Spinal cord (tissue), 10 donors: ENCODE measurements at places on chromosomes 1 and 21. TPM values are rescaled to one million over a fixed set of nuclear protein-coding genes. Genes with fewer than 3 reads are reported as not detected.

Gene WDTC1
- total RNA-seq: 22.3 TPM

- no peaks in the 10 kb centered on the region for H3K4me1 ChIP-seq
- H3K27ac ChIP-seq: no peak overlapping the region
- DNase-seq: no peak
- H3K4me3 ChIP-seq: no peak overlapping the region
- no peaks in the 10 kb centered on the region for H3K36me3 ChIP-seq
Observed at GRCh38 chr1:186930238-186930637, 101.5 kb downstream of the PLA2G4A start.

DNA sequence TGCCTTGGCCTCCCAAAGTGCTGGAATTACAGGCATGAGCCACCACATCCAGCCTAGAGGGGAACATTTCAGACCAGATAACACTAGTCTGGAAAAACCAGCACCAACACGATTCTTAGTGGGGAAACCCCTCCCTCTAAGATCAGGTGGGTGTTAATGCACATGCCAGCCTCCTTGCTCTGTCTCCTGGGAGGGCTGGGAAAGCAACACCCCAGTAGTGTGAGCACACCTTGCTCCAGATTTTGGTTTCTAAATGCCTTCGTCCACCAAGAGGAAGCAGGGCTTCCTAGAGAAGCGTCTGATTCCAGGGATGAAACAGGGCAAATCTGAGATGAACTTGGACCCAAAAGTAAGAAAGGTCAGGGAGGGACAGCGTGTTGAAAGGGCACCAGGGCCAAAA is 2.2 kb upstream of the KRTAP10-4 start:
- H3K27me3 ChIP-seq: no peaks in the 10 kb centered on the region
- DNase-seq: no peak
- H3K27ac ChIP-seq: no peak overlapping the region
- H3K4me1 ChIP-seq: peaks cover 4% of the 10 kb centered on the region
- H3K4me3 ChIP-seq: no peak overlapping the region

DNA sequence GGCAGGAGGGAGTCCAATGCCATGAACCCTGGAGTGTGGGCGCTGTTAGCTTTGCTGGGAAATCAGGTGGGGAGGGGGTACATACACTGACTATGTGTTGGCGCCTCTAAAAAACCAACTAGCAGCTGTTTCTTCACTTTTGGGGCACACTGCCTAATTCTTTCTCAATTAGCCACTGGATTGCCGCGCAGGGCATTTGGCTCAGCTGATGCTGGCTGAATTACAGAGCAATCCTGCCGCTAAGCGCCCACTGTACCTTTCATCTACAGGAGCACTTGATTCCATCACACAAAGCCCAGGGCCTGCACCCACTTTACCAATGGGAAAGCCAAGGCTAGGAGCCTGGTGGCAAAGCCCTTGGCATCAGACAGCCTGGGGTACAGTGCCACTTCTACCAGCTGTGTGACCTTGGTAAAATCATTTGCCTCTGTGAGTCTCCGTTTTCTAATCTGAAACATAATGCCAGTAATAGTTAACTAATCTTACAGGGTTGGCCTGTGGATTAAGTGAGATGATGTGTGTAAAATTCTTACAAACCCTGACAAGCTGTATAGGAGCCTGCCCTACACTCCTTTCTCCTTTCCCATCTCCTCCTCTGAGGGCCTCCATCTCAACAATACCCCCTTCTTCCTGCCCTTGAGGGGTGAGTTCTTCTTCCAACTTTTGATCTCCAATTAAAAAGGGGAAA is 59.0 kb downstream of the UBE2T start:
- H3K4me3 ChIP-seq: no peak overlapping the region
- no peaks in the 10 kb centered on the region for H3K27me3 ChIP-seq

DNA sequence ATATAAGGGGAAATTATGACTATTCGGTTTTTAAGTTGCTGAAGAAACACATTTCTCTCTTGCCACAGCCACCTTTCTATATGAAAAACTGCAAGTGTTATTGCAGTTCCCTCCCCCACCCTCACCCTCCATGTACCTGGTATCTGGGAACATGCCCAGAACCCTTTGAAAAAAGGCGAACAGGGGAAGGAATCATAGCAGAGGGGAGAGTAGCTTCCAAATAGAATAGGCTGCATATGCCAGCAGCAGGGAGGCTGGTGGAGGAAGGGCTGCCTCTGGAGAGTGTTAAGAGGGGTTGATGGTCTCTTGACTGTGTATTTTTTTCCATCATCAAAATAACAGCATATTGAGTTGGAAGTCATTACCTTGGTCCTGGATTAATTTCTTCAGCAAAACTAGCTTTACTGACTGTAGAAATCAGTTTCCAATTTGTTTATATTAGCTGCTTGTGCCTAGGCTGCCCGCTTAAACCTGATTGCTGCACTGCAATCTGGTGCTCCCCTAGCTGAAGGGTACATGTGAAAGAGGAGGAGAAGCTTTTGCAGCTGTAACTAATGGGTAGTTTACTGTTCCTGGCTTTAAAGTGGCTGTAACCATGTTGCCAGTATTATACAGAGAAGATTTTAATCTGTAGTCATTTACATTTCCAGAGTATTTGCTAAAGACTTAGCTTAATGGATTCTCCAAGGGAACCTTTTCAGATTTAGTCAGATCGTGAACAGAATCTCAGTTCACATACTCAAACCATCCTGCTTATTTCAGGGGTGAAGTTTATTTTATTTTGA is 22.7 kb downstream of the AHCYL1 start:
- H3K36me3 ChIP-seq: peaks cover 2% of the 10 kb centered on the region
- H3K27ac ChIP-seq: peak overlapping the region; percentile 65
- H3K4me1 ChIP-seq: peaks cover 15% of the 10 kb centered on the region
- H3K4me3 ChIP-seq: no peak overlapping the region
- H3K27me3 ChIP-seq: no peaks in the 10 kb centered on the region

GRCh38 chr1:11657654-11658053 is 3.0 kb downstream of the FBXO44 start:
- no peak for DNase-seq
- no peaks in the 10 kb centered on the region for H3K27me3 ChIP-seq
- H3K27ac ChIP-seq: no peak overlapping the region
- H3K4me3 ChIP-seq: no peak overlapping the region
- peaks cover 30% of the 10 kb centered on the region for H3K4me1 ChIP-seq

- H3K27ac ChIP-seq: no peak overlapping the region
- no peaks in the 10 kb centered on the region for H3K27me3 ChIP-seq
- peak; percentile 14 for DNase-seq
Observed at GRCh38 chr1:20981915-20982314, 194.8 kb downstream of the EIF4G3 start.

DNA sequence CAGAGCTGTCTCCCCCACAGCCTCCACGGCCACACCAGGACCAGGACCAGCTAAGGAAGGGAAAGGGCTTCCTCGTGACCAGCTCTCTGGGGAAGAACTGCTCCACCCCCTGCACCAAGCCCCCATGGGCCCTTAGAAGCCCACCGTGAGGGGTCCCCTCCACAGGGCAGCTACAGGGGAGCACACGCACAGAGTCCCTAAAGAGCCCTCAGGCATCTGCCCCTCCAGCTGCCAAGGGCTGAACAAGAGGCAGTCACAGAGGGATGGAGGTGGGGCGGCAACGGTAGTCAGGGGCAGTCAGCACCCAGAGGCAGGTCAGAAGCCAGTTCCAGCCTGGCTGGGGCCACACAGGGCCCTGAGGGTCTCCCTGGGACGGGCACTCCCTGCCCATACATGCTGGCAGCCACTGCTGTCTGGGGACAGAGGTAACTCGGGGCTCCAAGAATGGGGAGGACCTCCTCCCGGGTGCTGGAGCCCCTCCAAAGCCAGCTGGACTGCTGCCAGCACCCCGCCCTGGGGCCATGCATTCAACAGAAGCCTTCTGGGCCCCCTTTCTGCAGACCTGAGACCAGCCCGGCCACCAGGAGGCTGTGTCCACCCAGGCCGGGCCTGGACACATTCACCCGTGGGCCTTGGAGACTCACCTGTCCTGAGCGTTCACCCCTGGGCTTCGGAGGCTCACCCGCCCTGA is 18.7 kb downstream of the SLC19A1 start:
- H3K27ac ChIP-seq: no peak overlapping the region
- no peak overlapping the region for H3K4me3 ChIP-seq
- H3K4me1 ChIP-seq: peaks cover 5% of the 10 kb centered on the region
- H3K27me3 ChIP-seq: no peaks in the 10 kb centered on the region
- DNase-seq: no peak

- H3K27ac ChIP-seq: no peak overlapping the region
- DNase-seq: no peak
- H3K4me1 ChIP-seq: peaks cover 3% of the 10 kb centered on the region
- H3K36me3 ChIP-seq: peaks cover 4% of the 10 kb centered on the region
- H3K27me3 ChIP-seq: no peaks in the 10 kb centered on the region
Observed at GRCh38 chr1:243388276-243388675, 132.4 kb downstream of the SDCCAG8 start.

Gene LRRC71
- 4.5 TPM for total RNA-seq

- H3K36me3 ChIP-seq: no peaks in the 10 kb centered on the region
- H3K27me3 ChIP-seq: no peaks in the 10 kb centered on the region
- no peak overlapping the region for H3K27ac ChIP-seq
- no peak for DNase-seq
- no peak overlapping the region for H3K4me3 ChIP-seq
- peaks cover 6% of the 10 kb centered on the region for H3K4me1 ChIP-seq
Observed at GRCh38 chr1:234839663-234840062, 229.7 kb upstream of the IRF2BP2 start.

Gene PCSK9
- 3.2 TPM for total RNA-seq

DNA sequence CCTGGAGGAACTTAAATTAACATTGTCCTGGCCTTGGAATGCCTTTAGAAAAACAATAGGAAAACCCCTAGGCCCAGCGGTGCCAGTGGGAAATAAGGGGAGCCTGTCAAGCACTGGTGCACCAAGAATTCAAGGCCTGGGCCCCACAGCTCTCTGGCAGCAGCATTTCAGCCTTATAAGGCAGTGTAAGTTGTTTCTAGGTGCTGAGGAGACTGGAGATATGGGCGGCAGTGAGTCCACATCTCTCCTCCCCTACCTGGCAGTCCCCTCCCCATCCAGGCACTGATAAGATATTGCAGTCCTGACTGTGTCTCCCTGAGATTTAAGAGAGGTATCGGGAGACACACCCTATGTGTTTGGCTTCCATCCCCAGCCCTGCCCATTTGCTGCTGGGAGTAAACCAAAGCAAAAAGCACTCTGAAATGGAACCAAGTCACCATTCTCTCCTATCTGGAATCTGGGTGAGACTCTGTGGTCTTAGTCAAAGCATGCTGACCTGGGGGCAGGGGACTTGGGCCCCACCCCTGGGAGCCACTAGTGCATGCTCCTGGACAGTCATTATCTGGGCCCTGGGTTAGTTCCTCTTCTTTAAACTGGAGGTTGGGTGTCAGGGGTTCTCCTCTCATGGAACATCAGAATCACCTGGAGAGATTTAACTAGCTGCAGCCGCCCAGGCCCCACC is 30.5 kb downstream of the DEGS1 start:
- H3K27me3 ChIP-seq: no peaks in the 10 kb centered on the region
- DNase-seq: no peak
- no peaks in the 10 kb centered on the region for H3K4me1 ChIP-seq
- no peak overlapping the region for H3K4me3 ChIP-seq
- no peaks in the 10 kb centered on the region for H3K36me3 ChIP-seq

Gene SHISA4
- total RNA-seq: 62.3 TPM

DNA sequence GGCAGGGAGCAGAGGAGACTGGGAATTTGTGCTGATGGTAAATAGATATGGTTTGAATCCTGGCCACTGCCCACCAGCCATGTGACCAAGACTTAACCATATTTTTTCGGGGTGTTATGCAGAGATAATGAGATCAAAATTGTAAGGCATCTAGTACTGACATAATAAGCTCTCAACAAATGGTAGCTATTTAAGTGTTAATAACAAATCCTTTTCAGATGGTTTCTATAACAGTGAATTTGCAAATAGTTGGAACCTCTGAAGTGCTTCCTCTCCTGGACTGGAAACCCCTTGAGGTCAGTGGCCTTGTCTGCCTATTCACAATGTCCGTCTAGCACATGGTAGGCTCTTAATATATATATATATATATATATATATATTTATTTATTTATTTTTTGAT is 64.7 kb downstream of the MDM4 start:
- H3K4me1 ChIP-seq: peaks cover 13% of the 10 kb centered on the region
- no peak for DNase-seq
- H3K36me3 ChIP-seq: no peaks in the 10 kb centered on the region
- no peak overlapping the region for H3K27ac ChIP-seq
- H3K4me3 ChIP-seq: no peak overlapping the region

DNA sequence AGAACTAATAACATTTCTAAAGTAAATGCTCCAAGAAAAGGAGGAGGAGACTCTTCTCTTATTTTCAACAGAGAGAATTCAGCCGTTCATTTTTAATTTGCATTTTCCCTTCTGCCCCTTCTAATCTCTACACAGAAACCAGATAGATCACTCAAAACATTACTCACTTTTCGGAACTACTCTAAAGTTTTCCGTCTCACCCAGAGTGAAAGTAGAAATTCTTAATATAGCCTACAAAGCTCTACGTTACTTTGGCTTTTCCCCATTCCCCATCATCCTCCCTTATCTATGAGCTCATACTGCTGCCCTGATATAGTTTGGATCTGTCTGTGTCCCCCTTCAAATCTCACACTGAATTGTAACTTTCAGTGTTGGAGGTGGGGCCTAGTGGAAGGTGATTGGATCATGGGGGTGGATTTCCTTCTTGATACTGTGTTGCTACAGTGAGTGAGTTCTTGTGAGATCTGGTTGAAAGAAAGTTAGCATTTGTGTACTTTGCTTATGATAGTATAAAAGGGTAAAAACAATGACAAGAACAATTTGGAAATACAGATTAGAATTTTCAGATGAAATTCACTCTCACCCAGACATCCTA is 188.2 kb downstream of the AMY1C start:
- no peaks in the 10 kb centered on the region for H3K4me1 ChIP-seq
- DNase-seq: no peak
- no peak overlapping the region for H3K27ac ChIP-seq
- H3K4me3 ChIP-seq: no peak overlapping the region
- H3K36me3 ChIP-seq: no peaks in the 10 kb centered on the region

GRCh38 chr1:15956150-15956549 is 19.8 kb downstream of the ZBTB17 start:
- no peak for DNase-seq
- H3K36me3 ChIP-seq: peaks cover 35% of the 10 kb centered on the region
- no peak overlapping the region for H3K4me3 ChIP-seq
- H3K27me3 ChIP-seq: no peaks in the 10 kb centered on the region
- H3K27ac ChIP-seq: no peak overlapping the region

DNA sequence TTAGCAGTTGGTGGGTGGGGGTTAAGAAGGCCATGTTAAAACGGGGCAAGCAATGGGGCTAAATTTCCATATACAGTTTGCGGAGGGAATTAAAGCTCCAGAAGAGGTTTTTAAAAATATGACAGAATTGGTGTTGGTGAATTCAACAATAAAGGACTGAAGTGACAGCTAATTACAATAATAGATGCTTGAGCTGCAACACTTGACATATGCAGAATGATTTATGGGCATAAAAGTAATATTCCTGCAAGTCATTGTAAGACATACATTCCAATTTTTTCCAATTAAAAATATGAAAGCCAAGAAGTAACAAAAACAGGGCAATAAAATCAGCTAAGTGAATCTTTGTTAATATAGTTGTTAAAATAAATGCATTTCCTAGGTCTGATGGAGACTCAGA is 202.2 kb upstream of the MAP1LC3C start:
- no peaks in the 10 kb centered on the region for H3K27me3 ChIP-seq
- DNase-seq: no peak
- no peak overlapping the region for H3K27ac ChIP-seq
